ENCODE measurements at places on chromosomes 3 and 15.

- DNase-seq: no peak
Measured at GRCh38 chr15:89695198-89695597, 4.6 kb downstream of the WDR93 start.

- no peak for DNase-seq
Measured at GRCh38 chr3:178172121-178172520, 364.1 kb upstream of the KCNMB2 start.

DNA sequence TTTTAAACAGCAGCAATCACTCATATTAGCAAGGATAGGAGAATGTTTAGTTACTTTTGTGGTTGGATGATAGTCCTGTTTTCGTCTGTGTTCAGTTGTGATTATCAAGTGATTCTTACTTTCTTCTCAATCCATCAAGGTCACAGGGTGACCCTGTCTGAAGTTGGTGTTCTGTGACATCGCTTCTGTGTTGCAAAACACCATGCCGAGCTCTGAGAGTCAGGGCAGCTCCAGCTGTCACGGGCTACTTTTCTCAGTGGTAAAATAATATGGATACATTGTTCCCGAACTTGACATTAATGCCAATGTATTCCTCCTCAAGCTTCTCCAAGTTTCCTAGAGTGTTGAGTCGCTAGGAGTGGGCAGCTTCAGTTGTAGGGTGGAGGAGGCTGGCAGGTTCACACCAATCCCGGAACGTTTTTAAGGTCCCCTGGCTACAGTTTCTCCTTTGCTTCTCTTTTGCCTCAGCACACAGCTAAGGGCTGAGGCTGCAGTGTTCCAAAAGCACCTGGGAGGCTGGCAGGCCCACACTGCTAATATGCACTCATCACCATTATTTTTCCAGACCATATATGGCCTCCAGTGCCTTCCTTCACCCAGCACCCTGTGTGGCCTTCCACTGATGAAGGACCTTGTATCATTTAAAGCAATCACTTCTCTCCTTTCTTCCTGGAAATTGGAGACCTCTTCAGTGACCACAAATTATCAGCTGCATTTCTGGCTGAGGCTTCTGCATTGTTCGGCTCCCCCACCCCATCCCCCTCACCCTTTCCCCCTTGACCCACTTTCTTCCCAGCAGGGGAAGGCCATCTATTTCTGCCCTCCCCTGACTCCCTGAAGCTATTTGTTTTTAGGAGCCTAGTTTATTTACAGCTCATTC, 25.8 kb downstream of the COLQ start:
- DNase-seq: no peak

GRCh38 chr3:191372122-191372521, 41.8 kb upstream of the UTS2B start:
- no peak for DNase-seq

- no peak for DNase-seq
Measured at GRCh38 chr3:11307830-11308432, 35.7 kb downstream of the ATG7 start.

- DNase-seq: no peak
Measured at GRCh38 chr3:153028381-153028780, 133.6 kb upstream of the RAP2B start.

GRCh38 chr3:37017683-37018082, 24.4 kb downstream of the MLH1 start:
- no peak for DNase-seq

GRCh38 chr3:38349684-38350359, 3.2 kb downstream of the XYLB start:
- no peak for DNase-seq

DNA sequence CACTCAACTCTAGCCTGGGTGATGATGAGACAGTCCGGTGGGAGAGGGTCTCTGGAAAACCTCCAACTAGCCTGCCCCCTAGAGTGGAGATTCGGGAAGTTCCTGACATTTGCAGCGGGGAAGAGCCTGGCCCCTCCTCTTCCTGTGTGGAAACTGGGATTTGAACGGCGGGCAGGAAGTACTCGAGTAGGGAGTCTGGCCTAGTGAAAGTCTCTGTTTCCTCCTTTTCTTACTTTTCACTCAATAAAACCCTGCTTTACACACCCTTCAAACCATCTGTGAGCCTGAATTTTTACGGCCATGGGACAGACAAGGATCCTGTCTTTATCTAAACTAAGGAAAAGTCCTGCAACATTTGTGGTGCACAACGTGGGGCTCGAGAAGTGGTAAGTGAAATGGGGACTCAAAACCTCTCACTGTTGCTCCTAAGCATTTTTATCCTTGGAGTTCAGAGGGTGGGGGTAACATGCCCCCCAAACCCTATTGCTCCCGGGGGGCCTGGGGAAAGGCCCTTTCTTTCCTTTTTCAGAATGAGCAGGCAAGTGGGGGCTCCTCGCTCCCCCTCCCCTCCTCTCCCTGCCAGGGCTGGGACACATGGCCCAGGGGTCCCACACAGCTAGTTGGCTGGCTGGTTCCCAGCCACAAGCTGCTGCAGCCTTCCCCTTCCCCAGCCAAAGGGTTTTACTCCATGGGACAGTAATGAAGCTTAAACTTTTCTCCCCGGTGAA, 224.7 kb upstream of the GBE1 start:
- no peak for DNase-seq

DNA sequence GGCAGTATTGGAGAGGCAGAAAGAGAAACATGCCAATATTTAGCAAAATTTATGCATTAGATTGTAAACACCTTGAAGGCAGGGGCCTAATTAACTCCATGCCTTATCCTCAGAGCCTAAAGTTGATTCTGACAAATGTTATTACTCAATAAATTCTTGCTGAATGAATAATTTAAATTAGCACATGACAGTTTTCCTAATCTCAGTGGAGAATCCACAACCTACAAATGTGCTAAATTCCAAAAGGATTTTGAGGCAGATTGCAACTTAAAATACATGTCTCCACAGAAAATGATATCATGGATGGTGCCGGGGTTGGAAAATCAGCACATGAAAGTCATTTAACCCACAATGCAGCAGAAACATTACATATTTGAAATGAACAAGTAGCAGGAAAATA, 41.1 kb upstream of the NANOGP8 start:
- DNase-seq: no peak

GRCh38 chr3:127712881-127713771, 40.4 kb downstream of the ABTB1 start:
- no peak for DNase-seq

- DNase-seq: no peak
Measured at GRCh38 chr15:58361273-58361759, 70.5 kb upstream of the LIPC start.

DNA sequence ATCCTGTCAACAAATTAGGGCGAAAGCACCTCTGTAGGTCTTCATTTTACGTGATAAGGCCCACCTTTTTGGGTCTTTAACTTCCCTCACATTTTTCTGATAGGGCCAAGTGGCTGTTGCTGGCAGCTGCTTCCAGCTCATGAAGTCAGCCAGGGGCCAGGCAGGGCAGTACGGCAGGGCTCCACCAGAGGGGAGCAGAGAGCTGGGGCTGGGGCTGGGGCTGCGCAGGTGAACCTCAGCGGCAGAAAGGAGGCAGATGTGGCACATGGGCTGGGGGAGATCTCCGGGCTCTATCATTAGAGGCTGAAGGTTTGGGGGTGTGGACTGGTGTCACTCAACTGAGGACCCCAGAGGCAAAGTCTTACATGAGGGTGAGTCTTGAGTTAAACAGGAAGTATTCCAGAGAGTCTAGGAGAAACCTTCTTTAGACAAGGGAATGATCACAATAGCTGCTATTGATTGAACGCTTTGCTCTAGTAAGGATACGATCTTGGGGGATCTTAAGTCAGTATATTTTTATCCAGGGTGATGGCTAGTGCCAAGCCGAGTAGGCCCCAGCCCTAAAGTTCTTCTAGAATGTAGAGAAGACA, 62.8 kb upstream of the MEX3B start:
- DNase-seq: peak; percentile 67

DNA sequence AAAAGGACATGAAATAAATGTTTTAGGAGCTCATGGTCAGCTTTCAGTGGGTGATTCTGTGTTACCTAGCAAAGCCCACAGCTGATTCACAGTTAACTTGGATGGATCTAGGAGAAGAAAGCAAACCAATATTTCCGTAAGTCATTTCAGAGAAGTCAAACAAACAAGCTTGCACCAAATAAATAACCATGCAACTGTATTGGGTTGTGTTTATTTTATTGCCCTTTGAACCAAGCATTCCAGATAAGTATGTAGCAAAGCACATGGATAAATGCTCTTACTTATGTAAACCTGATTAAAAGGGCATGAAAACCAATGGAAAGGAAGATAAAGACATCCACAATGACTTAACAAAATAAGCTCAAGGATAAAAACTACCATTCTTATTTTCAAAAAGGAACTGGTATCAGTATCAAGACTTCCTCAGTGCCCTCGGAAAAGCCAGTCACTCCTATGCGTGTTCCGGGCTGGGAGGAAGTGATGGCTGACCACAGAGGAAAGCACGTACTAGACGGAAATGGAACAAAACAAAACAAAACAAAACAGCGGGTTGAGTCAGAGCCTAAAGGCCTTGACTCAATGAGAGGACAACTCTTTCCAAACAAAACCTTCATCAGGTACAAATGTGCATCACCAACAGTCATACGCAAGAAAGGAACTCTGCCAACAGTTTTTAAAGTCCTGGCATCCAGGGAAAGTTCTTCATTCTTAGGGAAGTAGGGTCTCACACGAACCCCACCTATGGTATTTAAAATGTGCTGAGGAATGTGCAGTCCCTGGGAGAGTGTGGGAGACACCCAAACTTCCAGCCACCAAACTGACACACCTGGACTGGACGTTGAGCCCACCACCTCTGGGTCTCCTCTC, 103.3 kb downstream of the SNRK start:
- peak; percentile 78 for DNase-seq

DNA sequence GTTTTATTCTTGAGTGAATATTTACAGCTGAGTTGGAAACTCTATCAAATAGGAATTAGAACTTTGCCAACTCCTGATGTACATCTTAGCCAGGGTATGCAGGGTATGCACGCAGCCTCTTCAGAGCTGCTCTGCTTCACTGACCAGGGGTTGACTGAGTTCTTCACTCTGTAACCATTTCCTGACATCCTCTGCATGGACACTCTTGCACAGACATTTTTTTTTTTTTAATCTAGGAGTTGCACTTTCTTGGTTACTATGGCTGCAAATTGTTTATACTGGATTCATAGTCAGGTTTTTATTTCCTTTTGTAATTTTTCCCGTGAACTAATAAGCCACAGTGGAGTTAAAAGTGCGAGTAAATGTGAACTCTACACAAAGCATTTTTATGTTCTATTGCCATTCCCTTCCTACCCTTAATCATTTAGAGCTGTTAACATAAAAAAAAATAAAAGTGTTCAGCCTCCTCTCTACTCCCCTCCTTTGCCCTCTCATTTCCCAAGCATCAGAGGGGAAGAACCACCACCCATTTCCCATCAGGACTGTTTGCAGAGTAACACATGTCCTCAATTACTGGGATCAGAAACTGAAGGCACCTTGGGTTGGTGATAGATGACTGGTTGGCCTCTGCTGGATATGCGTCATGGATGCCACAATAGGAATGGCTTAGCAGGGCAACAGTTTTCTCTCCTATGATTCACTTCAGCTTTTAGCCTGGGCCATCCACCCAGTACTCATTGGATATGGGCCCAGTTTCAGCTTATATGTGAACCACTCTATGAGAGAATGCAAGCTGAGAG, 54.0 kb downstream of the DUT start:
- no peak for DNase-seq

DNA sequence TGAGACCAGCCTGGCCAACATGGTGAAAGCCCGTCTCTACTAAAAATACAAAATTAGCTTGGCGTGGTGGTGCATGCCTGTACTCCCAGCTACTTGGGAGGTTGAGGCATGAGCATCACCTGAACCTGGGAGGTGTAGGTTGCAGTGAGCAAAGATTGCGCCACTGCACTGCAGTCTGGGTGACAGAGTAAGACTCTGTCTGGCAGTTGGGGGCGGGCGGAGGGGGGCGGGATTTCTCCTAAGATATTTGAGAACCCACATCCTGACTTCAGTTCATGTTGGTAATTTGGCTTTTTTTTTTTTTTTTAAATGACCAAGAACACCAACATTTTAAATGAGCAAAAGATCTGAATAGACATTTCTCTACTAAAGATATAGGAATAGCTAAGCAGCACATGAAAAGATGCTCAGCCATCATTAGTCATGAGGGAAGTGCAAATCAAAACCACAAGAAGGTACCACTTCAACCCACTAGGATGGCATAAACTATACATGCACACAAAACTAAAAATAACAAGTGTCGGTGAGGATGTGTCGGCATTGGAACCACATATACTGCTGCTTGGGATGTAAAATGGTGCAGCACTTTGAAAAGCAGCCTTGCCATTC, 75.6 kb upstream of the LMOD3 start:
- DNase-seq: peak; percentile 85

- DNase-seq: peak; percentile 17
Measured at GRCh38 chr3:12471241-12471640, 13.0 kb upstream of the TSEN2 start.

GRCh38 chr3:47443611-47443995, 32.1 kb downstream of the SCAP start:
- no peak for DNase-seq

DNA sequence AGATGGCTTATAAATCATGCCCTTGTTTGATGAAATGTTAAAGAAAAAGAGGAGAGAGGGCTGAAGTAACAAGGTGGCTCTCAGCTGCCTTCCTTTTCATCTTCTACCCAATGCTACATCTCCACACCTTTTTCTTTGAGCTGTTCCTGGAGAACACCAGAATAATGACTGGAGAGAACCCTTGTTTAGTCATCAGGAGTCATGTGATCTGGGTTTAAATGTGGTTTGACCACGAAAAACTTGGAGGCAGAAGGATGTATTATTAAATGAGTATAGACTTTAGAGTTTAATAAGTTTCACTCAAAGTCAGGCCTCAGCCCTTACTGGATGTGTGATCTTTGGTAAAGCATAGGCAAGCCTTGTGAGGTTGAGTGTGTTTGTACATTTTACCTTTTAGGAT, 230.3 kb upstream of the TBL1XR1 start:
- no peak for DNase-seq

GRCh38 chr15:51771773-51772172, 20.4 kb downstream of the TMOD2 start:
- DNase-seq: no peak

DNA sequence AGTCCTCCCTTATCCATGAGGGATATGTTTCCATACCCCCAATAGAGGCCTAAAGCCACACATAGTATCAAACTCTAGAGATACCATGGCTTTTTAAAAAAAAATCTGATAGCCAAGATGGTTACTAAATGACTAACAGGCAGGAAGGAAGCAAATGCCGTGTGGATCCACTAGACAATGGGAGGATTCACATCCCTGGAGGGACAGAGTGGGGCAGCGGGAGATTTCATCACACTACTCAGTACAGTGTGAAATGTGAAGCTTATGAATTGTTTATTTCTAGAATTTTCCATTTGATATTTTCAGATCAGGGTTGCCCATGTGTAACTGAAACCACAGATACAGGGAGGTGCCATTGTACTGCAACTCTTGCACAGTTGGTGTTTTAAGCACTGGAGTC, 826.6 kb downstream of the SQOR start:
- DNase-seq: no peak

GRCh38 chr3:179546814-179547241, 15.9 kb upstream of the ACTL6A start:
- DNase-seq: no peak

DNA sequence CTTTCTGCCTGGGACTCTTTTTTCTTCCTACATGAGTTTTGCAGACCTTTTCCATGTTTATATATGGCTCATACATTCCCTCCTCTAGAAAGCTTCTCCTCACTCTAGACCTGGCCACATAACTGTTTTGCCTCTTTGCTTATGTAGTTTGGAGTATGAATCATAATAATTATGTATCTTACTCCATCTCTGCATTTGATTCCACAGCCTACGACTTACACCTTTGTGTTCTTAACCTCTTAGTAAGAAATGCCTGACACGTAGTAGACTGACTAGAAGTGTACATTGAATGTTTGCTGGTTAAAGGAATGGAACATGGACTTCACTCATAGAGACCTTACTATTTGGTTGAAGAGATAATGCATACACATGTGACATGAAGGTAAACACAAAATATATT, 56.4 kb downstream of the MBNL1 start:
- no peak for DNase-seq
